Mesendoderm (in vitro differentiated cells): ENCODE measurements at places on chromosomes 7 and 10.

GRCh38 chr10:131580076-131580652 is 268.6 kb upstream of the TCERG1L start:
- H3K4me1 ChIP-seq: no peaks in the 10 kb centered on the region
- no peaks in the 10 kb centered on the region for H3K27me3 ChIP-seq
- no peak for DNase-seq

DNA sequence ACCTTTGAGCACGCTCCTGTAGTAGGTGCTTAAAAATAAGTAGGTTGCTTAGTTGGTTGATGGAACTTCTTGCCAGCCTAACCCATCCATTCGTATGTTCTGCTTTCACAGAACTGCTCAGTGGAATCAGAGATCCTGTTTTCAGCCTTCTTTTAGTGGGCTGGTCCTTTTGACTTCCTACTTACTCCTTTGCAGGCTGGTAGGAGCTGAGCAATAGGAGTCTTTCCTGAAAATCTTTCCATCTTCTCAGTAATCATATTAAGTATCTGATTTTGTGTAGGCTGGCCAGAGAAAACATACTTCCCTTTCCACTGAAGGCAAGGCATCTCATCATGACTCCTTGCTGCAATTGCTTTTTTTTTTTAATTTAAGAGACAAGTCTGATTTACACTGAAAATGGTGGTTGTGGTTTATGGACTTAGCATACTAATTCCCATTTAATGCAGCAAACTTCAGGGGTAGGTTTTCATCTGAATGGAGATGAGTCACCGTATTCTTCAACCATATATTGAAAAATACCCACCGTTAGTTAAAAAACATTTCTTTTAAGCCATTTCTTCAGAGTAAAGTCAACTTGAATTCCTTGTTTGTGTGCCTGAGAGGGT is 208.0 kb downstream of the ZNF365 start:
- no peaks in the 10 kb centered on the region for H3K36me3 ChIP-seq
- no peak overlapping the region for H3K4me3 ChIP-seq
- no peaks in the 10 kb centered on the region for H3K27me3 ChIP-seq
- DNase-seq: no peak
- H3K27ac ChIP-seq: no peak overlapping the region

GRCh38 chr10:68938117-68938516 is 17.9 kb upstream of the DDX21 start:
- no peaks in the 10 kb centered on the region for H3K4me1 ChIP-seq
- H3K27ac ChIP-seq: no peak overlapping the region
- no peaks in the 10 kb centered on the region for H3K27me3 ChIP-seq
- peaks cover 1% of the 10 kb centered on the region for H3K36me3 ChIP-seq
- H3K4me3 ChIP-seq: no peak overlapping the region
- no peak for DNase-seq

- DNase-seq: no peak
- H3K4me3 ChIP-seq: no peak overlapping the region
- H3K27me3 ChIP-seq: no peaks in the 10 kb centered on the region
- H3K27ac ChIP-seq: no peak overlapping the region
- no peaks in the 10 kb centered on the region for H3K36me3 ChIP-seq
Observed at GRCh38 chr10:49242604-49243003, 54.4 kb upstream of the TMEM273 start.
